A673 (cell line): ENCODE measurements at places on chromosomes 12 and 14. TPM values are rescaled to one million over a fixed set of nuclear protein-coding genes. Genes with fewer than 3 reads are reported as not detected.
A peak's percentile ranks its signal among the peaks of the same experiment; 100 is the strongest.

- H3K36me3 ChIP-seq = no peaks in the 10 kb centered on the region
- H3K4me1 ChIP-seq = no peaks in the 10 kb centered on the region
- H3K27me3 ChIP-seq = peaks cover 33% of the 10 kb centered on the region
- no peak for DNase-seq
- H3K4me3 ChIP-seq = no peak overlapping the region
Observed at GRCh38 chr14:105947599-105947998, 421.2 kb downstream of the TMEM121 start.

DNA sequence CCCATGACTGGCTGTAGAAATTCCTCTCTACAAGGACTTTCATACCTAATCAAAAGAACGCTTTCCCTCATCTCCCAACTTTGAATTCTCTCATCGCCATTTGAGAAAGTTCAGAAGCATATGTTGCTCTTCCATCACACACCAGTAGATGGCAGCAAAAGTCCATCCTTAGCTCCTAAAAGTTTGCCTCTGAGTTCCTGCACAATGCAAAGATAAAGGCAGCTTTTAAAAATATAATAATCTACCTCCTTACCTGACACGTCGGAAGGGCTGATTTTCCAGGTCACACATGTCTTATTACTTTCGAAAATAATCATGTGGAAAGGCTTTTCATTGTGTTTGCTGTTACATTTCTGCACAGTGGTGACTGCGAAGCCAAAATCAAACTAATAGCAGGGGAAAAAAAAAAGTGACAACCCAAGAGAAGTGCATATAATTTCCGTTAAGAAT is 456.7 kb upstream of the SEL1L start:
- H3K4me1 ChIP-seq = peaks cover 3% of the 10 kb centered on the region
- no peaks in the 10 kb centered on the region for H3K27me3 ChIP-seq
- H3K27ac ChIP-seq = no peak overlapping the region
- peak; percentile 61 for DNase-seq
- H3K4me3 ChIP-seq = no peak overlapping the region
- no peaks in the 10 kb centered on the region for H3K36me3 ChIP-seq

Gene TSPAN9
- 35.5 and 41.9 TPM in 2 replicates for total RNA-seq

Gene ATG14
- total RNA-seq = 10.4 and 10.9 TPM in 2 replicates

DNA sequence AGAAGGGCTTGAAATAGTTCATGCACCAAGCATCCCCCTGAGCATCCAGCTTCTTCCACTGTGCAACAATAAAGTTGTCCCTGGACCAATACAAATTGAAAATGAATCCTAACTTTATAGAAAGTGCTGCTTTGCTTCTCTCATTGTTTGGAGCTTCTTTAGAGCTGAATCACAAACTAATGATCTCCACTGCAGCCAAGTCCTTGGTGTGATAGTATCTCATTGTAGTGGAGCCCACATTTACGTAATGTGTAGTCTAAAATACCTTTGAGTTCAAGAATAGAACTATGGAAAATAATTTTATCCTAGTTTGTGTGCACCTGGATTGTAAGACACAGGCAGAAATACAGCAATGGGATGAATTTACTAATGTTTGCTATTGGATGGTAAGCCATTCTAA is 319.9 kb downstream of the EGLN3 start:
- no peak for DNase-seq
- H3K4me3 ChIP-seq = no peak overlapping the region
- H3K36me3 ChIP-seq = no peaks in the 10 kb centered on the region
- H3K4me1 ChIP-seq = no peaks in the 10 kb centered on the region

Gene SRGAP1
- total RNA-seq = 9.7 and 11.0 TPM in 2 replicates

- no peak overlapping the region for H3K27ac ChIP-seq
- no peak for DNase-seq
- no peaks in the 10 kb centered on the region for H3K36me3 ChIP-seq
- H3K4me3 ChIP-seq = no peak overlapping the region
- no peaks in the 10 kb centered on the region for H3K4me1 ChIP-seq
Observed at GRCh38 chr12:91931111-91931510, 214.5 kb downstream of the BTG1 start.

Gene ADGRD1
- total RNA-seq = not detected in 2 replicates

GRCh38 chr14:60363687-60364086 is 114.7 kb downstream of the PPM1A start:
- no peaks in the 10 kb centered on the region for H3K27me3 ChIP-seq
- no peak overlapping the region for H3K4me3 ChIP-seq
- no peak for DNase-seq
- no peak overlapping the region for H3K27ac ChIP-seq
- H3K4me1 ChIP-seq = no peaks in the 10 kb centered on the region
- H3K36me3 ChIP-seq = no peaks in the 10 kb centered on the region
